ENCODE measurements at places on chromosomes 3 and 15.

- no peak for DNase-seq
These were observed 84.9 kb downstream of the TBC1D2B start for GRCh38 chr15:77992356-77993222.

DNA sequence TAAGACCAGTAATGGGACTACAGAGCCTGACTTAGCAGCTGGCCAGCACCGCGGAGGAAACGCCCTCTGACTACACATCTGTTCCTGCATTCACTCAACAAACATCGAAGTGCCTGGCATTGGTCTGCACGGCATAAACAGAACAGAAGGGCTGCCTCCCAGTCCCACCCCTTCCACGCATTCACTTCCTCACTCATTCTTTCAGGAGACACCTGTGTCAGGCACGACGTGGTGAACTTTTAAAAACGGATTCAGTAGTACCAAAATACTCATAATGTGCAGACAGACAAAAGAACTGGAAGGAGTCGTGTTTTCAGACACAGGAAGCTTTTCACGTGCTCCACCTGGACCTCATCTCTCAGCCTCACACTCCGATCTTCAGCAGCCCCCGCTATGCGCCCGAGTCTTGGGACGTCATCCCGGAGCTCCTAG, 123.3 kb downstream of the XXYLT1 start:
- DNase-seq = no peak

DNA sequence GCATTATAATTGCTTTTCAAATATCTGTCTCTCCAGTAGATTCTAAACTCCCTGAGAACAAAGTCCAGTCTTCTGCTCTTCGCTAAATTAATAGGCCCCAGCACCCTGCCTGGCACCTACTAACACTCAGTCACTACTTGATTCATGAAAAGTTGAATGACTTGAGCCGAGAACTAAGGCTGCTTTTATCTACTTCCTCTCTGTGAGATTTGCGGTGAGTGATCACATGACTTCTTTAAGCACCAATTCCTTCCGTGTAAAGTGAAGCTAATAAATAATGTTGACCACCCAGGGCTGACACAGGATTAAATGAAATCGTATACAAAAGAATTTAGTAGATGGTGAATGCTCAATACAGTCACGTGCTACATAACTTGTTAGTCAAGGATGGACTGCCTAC, 44.6 kb upstream of the PGPEP1L start:
- DNase-seq = no peak

GRCh38 chr3:30996467-30996866, 102.0 kb upstream of the GADL1 start:
- DNase-seq = peak; percentile 94

DNA sequence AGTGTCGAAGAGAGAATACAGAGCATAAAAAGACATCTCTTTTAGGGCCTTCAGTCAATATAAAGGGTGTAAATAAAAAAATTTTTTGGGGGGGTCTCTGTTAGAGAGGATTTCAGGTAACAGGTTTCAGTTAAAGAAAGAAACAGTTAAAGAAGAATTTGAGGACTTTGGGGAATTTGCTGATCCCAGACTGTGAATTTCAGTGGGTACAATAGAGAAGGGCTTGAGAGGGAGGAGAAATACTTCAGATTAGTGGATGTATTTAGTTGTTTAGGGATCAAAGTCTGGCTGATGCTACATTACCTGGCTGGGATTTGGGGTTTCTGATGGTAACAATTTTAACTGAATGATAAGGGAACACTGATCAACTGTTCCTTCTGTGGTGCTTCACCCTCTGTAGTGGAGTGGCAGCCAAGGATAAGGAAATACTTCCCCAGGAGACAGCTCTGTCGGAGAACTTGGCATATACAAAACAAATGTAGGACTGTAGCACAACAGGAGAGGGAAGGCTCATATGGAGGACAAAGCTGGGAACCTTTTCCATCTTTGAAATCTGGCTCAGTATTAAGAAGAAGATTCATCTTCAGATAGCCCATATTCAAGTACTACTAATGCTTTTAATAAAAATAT, 79.2 kb downstream of the MEF2A start:
- no peak for DNase-seq

DNA sequence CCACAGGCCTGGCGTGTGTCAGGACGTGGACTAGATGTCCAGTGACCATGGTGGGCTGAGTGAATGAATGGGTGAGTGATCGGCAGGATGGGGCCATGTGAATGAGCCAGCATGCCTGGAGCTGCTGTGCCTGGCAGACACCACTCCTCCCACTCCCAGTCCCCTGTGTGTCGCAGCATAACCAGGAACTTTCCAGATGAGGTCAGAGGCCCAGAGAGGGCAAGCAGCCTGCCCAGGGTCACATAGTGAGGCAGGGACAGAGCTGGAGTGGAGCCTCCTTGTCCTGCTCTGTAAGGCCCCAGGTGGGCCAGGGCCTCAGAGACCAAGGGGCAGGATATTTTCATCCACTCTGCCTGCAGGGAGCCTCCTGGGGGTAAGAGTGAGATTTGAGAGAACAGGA, 6.4 kb downstream of the IQSEC1 start:
- DNase-seq = no peak

DNA sequence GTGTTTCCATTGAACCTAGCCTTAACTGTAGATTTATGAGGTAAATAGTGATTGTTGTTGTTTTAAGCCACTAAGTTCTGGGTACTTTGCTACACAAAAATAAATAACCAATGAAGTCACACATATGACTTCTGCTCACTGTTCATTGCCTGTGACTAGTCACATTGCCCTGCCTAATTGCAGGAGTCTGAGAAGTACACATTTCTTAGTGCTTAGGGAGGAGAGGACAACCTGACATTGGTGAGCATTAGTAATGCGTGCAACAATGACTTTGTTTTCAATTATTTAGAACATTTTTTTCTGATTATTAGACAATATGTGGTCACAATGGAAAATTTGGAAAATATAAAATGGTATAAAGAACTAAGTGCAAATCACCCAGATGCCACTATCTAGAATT, 133.2 kb upstream of the DAZL start:
- DNase-seq = no peak

GRCh38 chr15:29805043-29805707, 17.1 kb downstream of the TJP1 start:
- DNase-seq = no peak

DNA sequence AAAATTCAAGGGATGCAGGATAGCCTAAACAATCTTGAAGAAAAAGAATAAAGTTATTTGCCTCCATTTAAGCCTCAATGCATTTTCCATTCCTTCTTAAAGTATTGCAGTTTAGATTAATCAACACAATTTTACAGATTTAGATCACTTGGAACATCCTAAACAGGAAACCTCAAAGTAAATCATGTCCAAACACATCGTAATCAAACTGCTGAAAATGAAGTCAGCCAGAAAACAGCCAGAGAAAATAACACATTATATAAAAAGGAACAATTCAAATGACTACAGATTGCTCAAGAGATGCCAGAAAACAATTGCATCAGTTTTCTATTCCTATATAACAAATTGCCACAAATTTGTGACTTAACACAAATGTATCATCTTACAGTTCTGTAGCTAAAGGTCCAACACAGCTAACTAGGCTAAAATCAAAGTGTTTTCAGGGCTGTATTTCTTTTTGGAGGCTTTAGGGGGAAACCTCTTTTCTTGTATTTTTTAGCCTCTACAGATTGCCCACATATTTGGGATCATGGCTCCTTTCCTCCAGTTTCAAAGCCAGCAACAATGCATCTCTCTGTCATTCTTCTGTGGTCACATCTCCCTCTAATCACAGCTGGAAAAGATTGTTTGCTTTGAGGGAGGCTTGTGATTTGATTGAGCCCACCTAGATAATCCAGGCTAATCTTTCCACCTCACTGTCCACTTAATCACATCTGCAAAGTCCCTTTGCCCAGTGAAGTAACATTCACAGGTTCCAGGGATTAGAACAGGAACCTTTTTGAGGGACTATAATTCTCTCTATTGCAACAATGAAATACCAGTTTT, 543.3 kb upstream of the UBE2E2 start:
- no peak for DNase-seq

DNA sequence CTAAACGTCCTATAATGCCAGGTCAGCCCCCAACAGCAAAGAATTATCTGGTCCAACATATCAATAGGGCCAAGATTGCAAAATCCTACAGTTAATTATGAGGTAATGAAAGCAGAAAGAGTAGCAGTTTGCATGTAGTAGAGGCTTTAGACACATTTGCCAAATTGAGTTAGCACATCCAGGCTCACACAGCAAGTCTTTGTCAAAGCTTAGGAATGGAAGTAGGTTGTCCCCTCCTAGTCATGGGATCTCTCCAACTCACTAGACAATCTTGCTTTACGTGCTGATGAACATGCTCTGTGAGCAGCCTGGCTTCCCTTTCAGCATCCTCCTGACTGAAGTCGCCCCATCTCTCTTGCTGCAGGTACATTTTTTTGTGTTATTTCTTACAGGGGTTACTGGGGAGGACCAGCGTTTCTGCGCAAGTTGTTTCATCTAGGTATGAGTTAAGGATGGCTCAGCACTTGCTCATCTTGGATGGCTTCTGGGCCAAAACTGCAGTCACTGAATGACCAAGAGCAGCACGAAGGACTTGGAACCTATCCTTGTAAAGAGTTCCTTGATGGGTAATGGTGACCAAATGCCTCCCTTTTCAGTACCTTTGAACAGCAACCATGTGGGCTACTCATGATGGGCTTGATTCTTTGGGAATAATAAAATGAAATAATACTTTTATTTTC, 55.9 kb downstream of the SQOR start:
- DNase-seq = no peak

DNA sequence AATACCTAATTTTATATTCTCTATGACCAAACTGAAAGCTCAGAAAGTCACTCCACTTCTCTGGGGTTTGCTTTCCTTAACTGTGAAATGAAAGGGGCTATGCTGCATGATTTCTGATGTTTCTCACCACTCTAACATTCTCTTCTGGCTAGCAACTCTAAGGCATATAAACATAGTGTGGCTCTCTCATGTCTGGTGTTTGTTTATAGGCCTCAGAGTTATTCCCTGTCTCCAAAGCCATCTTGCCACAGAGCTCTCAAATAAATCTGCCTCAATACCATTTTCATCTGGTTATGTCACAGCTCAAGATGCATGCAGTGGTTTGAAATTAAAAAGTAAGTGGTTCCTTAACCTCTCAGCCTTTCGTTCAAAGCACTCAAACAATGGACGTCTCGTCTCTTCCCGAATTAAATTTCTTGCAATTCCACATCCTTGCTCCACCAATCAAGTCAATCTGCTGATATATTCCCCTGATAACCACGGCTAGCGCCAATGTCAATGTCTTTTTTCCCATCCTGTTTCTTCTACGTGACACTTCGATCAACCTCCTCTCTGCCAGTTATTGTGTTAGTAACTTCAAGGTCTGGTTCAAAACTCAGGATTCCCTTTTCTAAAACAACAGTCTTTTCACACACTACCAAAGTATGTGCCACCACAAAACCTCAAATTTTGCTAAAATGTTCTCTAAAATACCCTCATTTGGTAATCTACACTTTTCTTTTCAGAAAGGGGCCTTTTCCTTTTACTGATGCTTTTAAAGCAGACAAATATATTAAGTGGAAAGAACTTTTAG, 16.0 kb downstream of the TOMM70 start:
- DNase-seq = no peak

GRCh38 chr15:62515696-62516395, 350.8 kb upstream of the C2CD4B start:
- DNase-seq = no peak

- peak; percentile 54 for DNase-seq
These were observed 6.4 kb downstream of the C3orf52 start for GRCh38 chr3:112092496-112093179.

GRCh38 chr3:51024765-51025632, 350.3 kb downstream of the DOCK3 start:
- DNase-seq = no peak

GRCh38 chr3:46383951-46384330, 13.2 kb downstream of the CCR5 start:
- peak; percentile 72 for DNase-seq

DNA sequence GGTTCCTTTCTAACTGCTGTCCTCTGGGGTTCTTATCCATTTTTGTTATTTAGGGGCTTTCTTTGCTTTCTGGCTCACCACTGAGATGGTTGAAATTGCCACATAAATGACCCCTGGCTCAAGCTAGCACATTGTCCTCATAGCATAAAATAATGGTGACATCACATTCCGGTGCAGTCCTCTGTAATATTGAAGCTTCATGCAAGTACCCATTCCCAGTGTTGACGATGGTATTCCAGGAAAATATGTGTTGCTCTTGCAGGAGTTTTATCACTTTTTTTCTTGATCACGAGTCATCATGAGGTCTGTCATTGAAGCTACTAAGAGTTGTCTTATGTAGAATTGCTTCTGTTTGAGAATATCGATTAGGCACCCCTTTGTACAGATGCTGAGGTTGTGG, 56.1 kb downstream of the CRTC3 start:
- no peak for DNase-seq

GRCh38 chr3:190209533-190209932, 88.8 kb upstream of the P3H2 start:
- no peak for DNase-seq

DNA sequence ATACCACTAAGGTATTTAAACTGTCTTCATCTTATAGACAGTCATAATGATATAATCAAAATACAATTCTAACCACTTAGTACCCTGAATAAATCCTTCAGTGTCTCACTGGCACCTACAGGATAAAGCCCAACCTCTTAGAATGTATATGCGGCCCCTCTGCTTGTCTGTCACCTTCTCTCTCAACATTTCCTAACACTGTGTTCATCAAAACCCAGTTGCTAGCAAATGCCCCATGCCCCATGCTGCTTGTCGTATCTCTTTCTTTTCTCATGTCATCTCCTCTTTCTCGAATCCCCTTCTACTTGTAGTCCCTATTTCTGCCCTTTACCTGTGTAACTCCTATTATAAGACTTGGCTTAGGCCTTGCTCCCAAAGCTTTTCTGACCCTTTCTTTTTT, 24.6 kb upstream of the PLSCR4 start:
- DNase-seq = no peak

DNA sequence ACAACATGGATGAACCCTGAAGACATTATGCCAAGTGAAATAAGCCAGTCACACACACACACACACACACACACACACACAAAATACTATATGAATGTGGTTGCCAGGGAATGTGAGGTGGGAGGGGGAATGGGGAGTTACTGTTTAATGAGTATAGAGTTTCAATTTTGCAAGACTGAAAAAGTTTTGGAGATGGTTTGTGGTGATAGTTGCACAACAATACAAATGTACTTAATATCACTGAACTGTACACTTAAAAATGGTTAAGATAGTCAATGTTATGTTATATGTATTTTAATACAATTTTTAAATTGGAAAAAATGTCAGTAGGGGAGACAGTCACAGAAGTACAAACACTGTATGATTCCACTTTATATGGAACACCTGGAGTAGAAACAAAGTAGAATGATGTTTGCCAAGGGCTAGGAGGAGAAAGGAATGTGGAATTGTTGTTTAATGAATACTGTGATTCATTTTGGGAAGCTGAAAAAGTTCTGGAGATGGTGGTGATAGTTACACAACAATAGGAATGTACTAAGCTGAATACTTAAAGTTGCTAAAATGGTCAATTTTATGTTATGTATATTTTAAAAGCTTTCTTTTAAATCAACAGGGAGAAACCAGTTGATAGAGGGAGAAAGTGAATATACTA, 76.6 kb downstream of the RPL39L start:
- DNase-seq = no peak

- no peak for DNase-seq
These were observed 26.4 kb downstream of the MFN1 start for GRCh38 chr3:179373938-179374337.

Data from NCI-H146 (cell line).